ENCODE measurements at places on chromosomes 6 and 20. TPM values are rescaled to one million over a fixed set of nuclear protein-coding genes. Genes with fewer than 3 reads are reported as not detected.

DNA sequence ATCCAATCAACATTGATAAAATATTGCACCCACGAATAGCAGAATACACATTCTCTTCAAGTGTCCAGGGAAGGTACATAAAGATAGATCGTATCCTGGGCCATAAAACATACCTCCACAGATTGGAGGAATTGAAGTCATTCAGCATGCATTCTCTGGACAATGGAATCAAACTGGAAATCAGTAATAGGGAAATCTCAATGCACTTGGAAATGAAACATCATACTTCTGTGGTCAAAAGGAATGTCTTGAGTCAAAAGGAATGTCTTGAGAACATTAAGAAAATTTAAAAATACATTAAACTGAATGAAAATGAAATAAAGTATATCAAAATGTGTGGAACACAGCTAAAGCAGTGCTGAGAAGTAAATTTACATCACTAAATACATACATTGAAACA is 138.8 kb downstream of the TFAP2A start:
- ATAC-seq: no peak

DNA sequence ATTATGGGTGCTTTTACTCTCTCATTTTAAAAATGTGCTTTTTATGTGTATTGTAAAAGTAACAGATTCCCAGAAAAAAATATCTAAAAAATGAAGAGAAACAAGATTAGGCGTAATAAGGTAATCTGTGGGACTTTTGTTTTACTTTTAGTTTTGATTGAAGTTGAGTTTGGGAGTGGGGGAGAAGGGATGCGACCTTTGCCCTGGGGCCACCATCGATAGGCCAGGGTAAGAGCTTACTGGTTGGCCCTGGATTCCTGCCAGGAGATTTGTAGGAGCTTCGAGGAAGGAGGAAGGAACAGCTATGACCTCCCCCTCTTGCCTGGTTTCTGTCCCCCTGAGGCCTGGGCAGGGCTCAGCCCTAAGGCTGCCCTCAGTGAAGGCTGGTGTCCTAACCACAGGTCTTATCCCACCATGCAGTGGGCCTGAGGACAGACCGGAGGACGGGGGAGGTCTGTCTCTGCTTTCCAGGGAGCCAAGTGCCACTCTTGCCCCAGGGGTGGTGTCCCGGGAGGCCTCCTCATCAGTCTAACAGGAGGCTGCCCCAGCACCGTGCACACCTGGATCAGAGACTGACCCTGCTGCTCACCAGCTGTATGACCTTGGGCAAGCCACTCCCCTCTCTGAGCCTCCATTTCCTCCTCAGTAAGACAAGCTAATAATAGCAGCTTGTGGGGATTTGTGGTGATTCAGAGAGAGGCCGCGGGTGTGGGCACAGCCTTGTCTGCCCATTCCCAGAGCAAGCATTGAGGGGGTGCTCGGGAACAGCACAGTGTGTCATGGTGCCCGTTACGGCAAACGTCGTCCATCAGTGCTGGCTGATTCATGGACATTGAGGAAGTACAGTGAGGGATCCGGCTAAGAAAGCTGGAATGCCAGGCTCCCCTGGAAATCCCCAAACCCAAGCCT is 21.2 kb downstream of the TGM2 start:
- no peak for ATAC-seq

- peak; percentile 29 for ATAC-seq
Measured at GRCh38 chr6:34580707-34581560, 24.8 kb upstream of the SPDEF start.

The PRR18 gene
- total RNA-seq: not detected

DNA sequence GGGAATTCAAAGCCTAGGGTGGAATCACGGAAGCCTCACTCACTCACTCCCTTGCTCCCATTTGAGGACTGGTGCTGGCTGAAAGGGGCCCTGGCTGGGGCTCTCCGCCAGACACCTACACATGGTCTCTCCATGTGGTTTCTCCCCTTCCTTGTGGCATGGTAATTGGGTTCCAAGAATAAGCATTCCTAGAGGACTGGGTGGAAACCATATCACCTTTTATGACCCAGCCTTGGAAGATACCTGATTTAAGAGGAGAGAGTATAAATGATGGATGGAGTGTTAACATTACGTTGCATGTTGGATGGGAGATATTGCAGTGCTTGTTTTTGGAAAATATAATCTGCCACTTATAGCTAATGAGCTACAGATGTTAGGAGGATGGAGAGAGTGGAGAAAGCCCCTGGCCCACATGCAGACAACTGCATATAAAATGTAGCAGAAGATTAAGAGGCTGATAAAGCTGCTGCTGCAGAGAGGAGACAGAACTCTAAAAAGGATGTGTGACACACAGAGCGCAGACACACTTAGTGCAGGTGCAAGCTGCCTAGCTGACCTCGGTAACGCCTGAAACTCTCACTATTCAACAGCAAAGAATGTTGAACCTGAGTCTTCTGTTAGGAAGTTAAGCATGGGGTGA is 23.3 kb upstream of the CDKN1A start:
- ATAC-seq: peak; percentile 75

The MYBL2 gene
- 32.3 TPM for total RNA-seq

DNA sequence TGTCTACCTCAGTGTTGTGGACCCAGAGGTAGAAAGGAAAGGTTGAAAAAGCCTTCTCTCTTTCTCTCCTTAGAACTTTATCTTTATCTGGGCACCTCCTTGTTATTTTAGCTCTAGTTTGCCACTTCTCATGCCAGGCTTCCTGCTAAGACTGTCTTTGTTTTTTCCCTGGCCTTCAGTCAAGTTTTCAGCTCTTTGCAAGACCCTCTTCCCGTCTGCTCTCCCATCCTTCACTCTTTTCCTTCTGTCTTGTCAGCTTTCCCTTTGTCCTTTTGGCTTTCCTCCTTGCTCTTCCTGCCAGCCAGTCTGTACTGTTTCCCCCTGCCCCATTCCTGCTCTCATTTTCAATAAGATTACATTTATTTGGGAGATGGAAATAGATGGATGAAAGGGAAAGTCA is 86.8 kb upstream of the CCN6 start:
- no peak for ATAC-seq

GRCh38 chr6:167840526-167841179 is 13.9 kb downstream of the AFDN start:
- ATAC-seq: no peak

The DDO gene
- not detected for total RNA-seq

All from motor neuron (in vitro differentiated cells).